NCI-H446 treated with DMSO at 0.1 percent for 48 hours (cell line): ENCODE measurements at places on chromosomes 1 and 21.

DNA sequence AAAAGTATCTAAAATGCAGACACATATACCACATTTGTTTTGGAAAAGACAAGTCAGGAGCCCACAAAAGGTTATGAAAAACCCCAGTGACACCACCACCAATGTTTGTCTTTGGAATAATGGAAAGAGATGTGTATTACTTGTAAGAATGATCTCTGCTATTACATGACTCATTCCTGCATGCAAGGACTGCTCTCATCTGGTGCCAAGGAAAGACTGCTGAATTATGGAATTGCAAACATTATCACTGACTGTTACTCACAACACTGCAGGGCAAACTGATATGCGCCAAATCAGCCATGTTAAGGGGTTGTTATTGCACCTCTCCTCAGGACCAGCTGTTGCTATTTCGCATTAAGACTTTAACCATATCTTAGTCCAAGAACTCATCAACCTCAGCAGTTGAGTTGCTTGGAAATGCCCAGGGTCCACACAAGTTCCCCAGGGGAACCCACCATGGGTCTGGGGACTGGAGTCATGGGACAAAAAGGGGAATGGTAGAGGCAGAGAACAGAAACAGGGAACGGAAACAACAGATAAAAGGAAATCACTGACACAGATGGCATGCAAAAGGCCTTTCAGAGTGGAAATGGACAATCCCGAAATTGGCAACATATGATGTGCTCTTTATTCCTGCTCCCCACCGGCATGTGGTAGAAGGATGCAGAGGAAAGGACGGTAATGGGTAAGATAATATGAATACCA, 34.4 kb downstream of the CAPZB start:
- DNase-seq = peak; percentile 85

- DNase-seq = peak; percentile 19
Measured at GRCh38 chr1:26705788-26706311, 10.0 kb downstream of the ARID1A start.

DNA sequence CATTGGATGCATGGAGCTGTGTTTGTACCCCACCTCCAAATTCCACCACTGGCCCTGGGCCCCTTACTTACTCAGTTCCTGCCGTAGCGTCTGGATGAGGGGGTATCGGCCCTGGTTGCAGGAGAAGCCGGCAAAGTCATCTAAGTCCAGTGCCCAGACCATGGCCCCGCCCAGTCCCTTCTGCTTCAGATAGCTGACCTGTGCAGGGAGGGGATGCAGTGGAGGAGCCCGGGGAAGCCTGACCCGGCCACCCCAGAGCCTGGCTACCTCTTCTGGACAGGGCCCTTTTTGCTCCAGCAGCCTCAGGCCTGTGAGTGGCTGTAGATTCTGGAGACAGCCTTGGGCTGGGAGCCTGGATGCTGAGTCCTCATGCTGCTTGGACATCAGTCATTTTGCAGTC, 11.8 kb downstream of the CHIT1 start:
- no peak for DNase-seq

DNA sequence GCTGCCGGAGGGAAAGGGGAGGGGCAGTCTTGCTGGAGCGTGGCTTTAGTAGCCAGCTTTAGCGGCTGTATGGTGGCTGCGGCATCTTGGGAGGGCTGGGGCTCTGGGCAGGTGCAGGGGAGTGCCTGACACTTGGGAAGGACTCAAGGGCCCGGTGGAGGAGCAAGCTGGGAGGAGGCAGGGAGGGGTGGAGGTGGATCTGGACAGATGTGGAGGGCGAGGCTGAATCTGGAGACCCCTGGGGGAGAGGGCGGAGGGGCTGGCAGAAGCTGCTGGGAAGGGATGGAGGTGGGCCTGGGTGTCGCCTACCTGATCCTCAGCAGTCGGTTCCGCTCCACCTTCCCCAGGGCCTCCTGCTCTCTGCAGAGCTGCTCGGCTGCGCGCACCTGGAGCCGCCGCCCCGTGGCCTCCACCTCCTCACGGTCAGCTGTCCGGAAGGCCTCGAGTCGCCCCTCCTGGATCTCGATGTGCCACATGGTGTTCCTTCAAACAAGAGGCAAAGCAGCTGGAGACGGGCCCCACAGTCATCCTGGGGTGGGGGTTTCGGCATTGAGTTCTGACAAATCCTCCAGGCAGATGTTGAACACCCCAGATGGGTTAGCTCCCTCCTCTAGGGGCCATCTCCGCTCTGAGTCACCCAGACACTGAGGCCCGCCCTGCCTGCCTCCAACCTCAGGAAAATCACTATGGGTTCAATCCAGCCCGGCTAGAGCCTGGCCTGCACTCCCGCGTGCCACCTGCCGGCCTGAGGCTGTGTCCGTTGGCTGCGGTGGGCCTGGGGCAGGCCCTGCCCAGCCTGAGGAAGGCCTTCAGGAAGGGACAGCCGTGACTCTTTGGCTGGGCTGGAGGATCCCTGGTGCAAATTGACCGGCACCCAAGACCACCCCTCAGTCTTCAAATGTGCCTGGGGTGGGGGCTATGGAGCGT, 29.6 kb downstream of the CFAP74 start:
- DNase-seq = no peak

DNA sequence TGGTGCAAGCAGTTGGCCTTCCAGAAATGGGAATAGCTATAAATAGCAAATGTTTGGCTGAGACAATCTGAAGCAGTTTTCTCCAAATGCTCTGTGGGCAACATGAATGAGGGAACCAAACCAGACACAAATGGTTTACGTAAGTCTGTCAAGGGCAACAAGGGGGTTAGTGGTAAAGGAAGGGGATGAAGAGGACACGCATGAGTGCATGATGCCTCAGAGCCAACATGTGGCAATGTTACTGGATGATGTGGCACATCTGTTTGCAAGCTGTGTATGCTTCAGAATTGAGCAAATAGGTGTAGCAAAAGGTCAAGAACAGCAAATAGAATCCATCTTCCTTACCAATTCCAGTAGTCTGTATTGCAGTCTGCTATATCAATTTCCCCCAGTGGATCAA, 76.3 kb upstream of the LMO4 start:
- no peak for DNase-seq

DNA sequence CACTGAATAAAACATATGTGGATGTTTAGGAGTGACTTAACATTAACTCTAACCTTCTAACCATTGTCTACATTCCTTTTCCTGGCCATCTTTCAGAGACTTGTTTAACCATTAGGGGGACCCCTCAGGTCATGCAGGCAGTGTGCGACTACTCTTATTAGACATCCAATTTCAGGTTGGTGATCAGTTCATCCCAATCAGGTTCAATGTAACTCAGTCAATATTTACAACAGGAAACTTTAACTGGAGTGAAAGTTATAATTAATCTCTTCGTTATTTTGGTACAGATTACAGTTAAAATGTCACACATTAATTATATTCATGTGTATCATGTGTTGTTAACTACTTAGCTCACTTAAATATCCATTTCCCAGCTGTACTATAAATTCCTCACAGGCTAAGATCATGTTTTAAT, 68.8 kb upstream of the RGS1 start:
- no peak for DNase-seq

DNA sequence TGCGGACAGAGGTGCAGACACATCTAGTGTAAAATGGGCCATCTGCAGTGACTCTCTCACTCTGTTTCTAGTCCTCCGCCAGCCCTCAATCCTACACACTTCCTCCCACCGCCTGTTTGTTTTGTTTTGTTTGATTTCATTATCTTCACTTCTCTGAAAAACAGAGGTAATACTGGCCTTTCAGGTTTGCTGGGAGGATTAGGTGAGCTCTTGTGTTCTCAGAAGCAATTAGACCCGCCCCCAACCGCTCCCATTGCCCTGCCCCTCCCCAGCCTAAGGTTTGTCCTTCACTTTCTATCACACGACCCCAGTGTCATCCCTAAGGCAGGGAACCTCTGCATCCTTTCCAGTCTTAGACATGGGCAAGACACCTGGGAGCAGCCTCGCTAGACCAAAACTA, 43.2 kb upstream of the TACSTD2 start:
- DNase-seq = no peak

DNA sequence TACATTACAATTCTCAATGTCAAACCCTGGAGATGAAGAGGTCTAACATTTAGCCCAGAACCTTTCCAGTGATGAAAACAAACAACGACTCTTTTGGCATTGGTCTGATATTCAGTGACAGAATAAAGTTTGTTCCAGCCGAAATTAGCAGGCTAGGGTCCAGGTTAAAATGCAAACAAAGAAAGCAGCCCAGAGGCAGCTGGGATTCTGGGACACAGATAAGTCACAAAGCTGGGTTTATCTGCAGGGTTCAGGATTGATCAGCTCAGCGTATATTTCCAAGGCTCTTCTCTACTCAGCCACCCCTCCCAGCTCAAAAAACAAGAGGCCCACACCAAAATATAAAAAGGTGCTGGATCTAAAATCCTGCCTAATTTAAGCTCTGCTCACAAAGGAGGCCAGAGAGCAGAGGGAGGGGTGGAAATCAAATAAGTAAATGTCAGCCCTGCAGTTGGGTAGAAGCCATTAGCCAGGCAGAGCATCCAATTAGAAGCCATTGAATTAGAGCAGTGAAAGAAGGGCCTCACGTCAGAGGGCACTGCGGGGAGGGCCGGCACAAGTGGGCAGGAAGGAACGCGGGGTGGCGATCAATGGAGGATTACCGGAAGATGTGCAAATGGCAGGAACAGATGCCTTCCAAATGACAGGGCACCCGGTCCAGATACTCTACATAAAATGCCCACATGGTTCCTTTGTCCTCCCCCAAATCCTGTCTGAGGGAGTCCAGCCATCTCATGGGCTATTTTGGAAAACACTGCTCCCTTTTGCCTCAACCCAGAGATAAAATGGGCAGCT, 3.2 kb upstream of the KLHDC8A start:
- DNase-seq = no peak

- no peak for DNase-seq
Measured at GRCh38 chr1:172236958-172237357, 183.5 kb upstream of the C1orf105 start.

GRCh38 chr21:36917471-36918158, 48.9 kb downstream of the HLCS start:
- no peak for DNase-seq

DNA sequence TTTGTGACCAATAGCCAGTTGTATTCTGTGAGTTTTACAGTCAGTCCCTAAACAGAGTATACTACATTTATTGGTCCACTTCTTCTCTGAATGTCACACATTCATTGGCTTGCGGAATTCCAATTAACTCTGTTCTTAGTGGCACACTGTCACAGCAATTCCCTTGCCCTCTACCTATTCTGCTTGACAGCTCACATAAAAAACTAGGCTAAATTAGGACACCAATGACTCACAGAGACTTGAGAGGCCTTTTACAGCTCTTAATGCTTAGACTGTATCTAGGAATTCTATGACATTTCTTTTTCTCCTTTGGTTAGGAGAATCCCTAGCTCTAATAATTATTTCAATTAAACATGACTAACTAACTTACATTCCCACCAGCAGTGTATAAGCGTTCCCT, 104.1 kb downstream of the NEGR1 start:
- DNase-seq = no peak

GRCh38 chr1:224201853-224202252, 18.8 kb downstream of the DEGS1 start:
- no peak for DNase-seq

- no peak for DNase-seq
Measured at GRCh38 chr1:43309405-43310025, 8.7 kb downstream of the TIE1 start.

DNA sequence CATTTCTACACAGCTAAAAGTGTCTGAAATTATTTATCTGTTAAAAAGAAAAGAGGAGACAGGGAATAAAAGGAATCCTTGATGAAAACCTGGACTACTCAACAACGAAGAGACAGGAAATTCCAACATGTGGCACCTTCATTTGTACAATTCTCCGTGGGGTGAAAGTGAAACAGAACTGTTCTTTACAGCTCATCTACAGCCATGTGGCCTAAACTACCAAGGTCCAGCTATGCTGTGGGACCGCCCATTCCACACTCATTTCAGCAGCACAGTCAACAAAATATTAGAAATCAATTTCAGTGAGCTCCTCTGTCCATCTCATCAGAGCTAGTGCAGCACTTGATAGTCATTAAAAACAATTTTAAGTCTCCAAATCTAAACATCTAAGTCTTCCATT, 44.0 kb downstream of the UBR4 start:
- DNase-seq = no peak

- DNase-seq = no peak
Measured at GRCh38 chr1:167820684-167821355, 93.1 kb downstream of the ADCY10 start.

- DNase-seq = no peak
Measured at GRCh38 chr1:154759196-154759595, 110.9 kb downstream of the KCNN3 start.

DNA sequence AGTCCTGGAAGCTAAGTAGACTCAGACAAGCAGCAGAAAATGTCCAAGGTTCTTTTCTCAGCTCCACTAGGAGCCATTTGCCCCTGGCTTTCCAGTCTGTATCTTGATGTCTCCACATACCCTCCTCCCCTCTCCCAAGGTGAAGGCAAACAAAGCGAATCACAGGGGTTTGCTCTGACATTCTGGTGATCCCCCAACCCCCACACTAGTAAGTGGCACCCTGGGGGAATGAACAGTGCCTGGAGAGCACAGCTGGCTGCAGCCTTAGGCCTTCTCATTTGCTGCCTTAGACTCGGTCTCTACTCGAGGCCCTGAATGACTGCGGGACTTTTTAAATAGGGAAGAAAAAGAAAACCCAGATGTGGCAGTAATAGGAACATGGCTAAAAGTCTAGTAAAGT, 15.3 kb downstream of the ERI3 start:
- DNase-seq = no peak

- DNase-seq = no peak
Measured at GRCh38 chr21:40041446-40041845, 174.2 kb downstream of the PCP4 start.

DNA sequence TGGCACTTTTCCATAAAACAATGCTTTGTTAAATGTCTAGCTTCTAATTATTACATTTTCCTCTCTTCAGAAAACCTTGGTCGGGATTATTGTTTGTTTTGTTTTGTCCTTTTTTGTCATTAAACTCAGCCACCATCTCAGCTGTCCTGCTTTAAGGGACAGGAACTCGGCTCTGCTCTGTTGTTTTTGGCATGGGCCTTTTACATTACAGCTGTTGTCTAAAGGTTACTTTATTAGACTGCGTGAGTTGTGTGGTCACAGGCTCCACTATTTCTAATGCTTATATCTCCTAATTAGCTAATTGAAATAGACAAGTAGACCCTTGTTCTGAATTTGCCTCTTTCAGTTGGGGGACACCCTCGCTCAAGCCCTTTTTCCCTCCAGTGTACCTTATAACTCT, 1.6 kb downstream of the PALMD start:
- no peak for DNase-seq
